Activated T-helper 1 cell treated with anti-CD3 and anti-CD28 coated beads, Interleukin-2, amount 50 U/mL, for 16 hours (primary cell): ENCODE measurements at places on chromosomes 5 and 9.

DNA sequence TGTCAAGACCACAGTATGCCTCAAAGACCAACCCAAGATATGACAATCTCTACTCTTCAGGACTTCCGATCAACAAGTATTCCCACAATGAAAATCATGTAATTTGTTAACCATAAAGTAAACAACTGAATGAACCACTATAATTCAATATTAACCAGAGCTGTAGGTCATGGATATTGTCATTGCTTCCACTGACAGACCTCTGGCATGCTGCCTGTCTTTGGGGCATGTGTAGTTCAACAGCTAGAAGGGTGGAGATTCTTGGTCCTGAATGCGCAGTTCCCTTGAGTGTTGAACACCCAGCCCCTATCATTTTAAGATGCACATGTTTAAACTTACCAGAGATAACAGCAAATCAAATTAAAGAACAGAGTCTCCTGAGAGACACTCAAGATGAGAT, 283.0 kb downstream of the CEMIP2 start:
- DNase-seq, result no peak

GRCh38 chr5:173828952-173829351, 59.2 kb upstream of the CPEB4 start:
- no peak for DNase-seq

DNA sequence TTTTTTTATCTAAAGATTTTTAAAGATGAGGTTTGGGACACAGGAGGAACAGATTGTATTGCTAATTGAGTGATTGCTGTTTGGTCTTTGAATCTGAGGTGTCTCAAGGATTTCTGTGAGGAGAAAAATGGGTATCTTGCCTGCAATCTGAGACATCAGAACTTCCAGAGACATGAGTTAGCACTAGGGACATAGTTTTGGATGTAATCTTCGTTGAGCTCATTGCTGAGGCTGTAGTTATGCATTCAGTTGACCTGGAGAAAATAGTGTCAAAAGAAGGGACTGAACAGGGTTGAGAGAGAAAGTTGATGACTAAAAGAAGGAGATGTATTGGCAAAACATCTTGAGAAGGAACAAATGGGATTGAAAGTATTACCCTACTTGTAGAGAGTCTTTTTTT, 24.6 kb downstream of the C9orf85 start:
- no peak for DNase-seq

DNA sequence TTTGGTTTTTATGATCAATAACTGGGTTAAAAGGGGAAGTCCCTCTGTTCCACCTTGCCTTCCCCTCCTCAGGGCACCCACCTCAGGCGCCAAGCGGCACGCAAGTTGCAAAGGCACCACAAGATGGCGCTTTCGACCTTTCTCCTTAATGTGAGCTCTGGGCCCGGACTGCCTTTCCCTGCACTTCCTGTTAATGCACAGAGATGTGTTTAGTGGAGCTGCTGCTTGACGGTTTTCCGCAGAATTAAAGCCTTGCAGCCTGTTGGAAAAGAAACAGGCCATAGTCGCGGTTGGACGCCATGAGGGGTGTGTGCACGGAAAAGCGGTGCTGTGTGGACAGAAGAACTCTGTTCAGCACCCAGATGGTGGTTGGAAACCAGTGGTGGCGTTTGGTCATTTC, 17.9 kb downstream of the CXCL14 start:
- DNase-seq, result peak; percentile 15
